ENCODE measurements at places on chromosomes 16 and 17.
A peak's percentile ranks its signal among the peaks of the same experiment; 100 is the strongest.

GRCh38 chr16:88803264-88803987 lies at the start of gene CDT1:
TSS of gene CDT1 (plus strand) at chr16:88803789. CDS start at chr16:88803832, 43 bp downstream.
- DNase-seq = no peak

GRCh38 chr17:64055183-64056142 lies 35.0 kb upstream of the ICAM2 start:
- DNase-seq = no peak

- no peak for DNase-seq
These were observed 29.3 kb upstream of the TNRC6C start for GRCh38 chr17:77929180-77929564.

GRCh38 chr16:79211586-79211985 lies 389.0 kb downstream of the MAF start:
- DNase-seq = no peak

DNA sequence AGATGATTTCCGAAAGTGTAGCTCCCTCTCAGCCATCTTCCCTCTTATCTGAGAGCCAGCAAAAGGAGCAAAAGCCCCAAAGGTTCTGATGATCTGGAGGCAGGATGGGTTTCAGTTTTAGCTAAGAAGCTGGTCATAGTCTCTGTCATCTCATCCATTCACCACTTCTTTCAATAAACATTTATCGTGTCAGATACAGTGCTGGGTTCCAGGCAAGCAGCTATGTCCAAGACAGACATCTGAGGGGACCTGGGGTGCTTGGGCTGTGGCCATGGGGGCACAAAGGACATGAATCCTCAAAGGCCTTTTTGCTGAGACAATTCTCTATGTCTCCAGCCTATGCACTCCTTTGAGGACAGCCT lies 1.0 kb upstream of the ETV4 start:
- no peak for DNase-seq

DNA sequence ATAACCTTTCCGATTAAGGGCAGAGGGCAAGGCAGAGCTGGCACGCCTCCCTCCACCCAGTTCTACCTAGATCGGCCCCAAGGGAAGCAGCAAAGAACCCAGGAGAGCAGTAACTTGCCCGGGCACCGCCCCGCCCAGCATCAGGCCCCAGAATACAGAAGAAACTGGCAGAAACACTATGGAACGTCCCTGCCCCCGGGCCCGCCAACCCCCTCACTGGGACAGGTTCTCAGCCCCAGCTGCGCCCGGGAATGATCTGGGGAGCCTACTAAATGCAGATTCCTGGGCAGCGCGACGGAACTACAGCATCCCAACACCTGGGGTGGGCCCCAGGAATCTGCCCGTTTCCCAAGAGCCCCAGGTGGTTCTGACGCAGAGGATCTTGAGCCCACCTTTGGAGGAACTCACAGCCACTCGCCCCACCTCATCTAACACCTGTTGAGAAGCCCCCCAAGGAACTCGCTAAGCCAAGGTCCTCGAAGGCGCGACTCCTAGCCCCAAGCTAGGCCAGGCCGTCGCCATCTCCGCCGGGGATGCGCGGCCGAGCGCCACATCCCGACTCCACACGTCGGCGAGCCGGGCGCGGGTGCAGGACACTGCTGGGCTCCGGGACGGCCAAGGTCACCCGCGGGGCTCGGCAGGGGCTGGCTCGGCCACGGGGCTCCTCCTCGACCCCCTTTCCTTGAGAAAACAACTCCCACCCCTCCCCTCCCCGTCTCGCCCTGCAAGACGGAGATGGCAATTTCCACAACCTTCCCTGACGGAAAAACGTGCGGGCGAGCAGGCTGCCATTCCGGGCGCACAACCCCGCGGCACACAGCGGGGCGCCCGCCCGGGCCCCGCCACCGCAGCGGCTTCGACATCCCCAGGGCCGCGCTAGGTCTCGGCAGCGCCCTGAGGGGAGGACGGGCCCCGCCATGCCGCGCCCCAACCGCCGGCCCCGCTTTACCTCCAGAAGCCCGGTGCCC lies 913 bp downstream of the CDIP1 start:
- DNase-seq = no peak

DNA sequence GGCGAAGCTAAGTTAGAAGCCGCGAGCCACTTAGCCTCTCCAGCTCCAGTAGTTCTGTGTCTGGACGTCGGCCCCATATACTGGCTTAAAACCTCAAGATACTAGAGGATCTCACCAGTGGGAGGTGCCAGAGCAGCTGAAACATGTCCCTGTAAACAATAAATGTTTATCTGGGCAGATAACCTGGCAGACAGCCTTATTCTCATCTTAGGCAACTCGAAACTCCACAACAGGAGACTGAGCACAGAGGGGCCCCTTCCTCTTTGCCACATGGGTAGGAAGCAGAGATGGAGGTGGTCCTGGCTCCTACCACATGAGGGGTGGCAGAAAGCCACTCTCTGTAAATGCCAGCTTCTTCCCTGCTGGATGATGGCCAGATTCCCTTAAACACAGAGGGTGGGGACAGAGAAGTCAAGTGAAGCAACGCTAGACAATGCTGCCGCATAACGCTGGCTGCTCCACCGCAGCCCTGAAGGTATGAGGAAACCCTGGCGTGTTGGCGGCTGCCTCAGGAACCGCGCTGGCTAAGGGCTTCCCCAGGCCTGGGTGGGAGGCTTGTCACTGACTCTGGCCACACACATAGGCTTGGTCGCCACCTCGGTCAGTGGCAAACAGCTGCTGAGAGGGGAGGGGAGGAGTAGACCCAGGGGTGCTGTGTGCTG lies 67.9 kb downstream of the HIC1 start:
- no peak for DNase-seq

- DNase-seq = no peak
These were observed 286.7 kb downstream of the IRX3 start for GRCh38 chr16:53999841-54000240.

DNA sequence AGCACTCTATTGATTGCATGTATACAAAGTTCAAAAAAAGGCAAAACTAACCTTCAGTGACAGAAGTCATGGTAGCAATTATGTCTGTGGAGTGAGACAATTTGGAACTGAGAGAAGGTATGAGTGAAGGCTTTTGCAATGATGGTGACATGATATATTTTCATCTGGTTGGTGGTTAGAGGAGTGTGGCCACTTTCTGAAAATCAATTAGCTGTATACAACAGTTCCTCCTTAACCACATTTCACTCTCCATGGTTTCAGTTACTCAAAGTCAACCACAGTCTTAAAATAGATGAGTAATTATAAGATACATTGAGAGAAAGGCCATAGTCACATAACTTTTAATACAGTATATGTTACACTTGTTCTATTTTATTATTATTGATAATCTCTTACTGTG lies 26.2 kb downstream of the ADAMTS18 start:
- DNase-seq = no peak

- DNase-seq = no peak
These were observed 4.6 kb upstream of the SLC12A3 start for GRCh38 chr16:56860226-56861020.

DNA sequence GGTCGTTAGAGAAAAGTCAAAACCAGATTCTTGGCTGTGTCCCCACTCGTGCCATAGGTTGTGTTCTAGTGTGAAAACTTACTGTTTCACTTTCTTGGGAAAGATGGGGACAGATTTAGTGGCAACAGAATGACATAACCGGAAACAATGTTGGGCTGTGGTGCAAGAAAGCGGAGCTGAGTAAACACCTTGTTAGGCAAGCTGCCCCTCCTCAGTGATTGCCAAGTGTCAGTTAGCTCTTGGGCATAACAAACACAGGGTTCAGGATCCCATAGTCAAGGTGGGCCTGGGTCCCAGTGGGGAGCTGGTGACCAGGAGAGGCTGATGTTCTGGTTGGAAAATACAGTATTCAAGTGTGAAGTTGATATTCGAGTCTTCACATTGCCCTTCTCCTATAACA lies 15.4 kb downstream of the UBN1 start:
- peak; percentile 9 for DNase-seq

- no peak for DNase-seq
These were observed 4.4 kb downstream of the FMNL1 start for GRCh38 chr17:45225964-45226530.

- DNase-seq = no peak
These were observed 7.7 kb upstream of the RAB40C start for GRCh38 chr16:582218-582613.

DNA sequence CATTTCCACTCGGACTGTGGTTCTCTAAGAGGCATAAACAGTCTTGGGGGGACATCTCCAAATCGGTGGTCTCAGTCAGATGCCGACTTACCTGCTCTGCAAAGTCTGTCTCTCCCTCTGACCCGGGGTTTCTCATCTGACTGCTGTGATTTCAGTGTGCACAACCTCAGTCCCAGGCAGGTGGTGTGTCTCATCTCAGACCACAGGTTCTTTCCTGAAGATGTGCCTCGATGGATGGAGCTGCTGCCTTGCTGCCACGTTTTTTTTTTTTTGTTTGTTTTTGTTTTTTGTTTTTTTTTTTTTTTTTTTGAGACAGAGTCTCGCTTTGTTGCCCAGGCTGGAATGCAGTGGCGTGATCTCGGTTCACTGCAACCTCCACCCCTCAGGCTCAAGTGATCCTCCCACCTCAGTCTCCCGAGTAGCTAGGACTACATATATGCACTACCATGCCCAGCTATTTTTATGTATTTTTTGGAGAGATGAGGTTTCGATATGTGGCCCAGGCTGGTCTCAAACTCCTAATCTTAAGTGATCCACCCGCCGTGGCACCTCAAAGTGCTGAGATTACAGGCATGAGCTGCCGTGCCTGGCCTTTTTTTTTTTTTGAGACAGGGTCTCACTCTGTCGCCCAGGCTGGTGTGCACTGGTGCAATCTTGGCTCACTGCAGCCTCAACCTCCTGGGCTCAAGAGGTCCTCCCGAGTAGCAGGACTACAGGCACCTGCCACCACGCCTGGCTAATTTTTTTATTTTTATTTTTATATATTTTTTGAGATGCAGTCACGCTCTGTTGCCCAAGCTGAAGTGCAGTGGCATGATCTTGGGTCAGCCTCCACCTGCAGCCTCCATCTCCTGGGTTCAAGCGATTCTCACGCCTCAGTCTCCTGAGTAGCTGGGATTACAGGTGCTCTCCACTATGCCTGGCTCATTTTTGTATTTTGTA lies 15.4 kb downstream of the SPIRE2 start:
- DNase-seq = no peak

- DNase-seq = no peak
These were observed 6.0 kb upstream of the TNFRSF13B start for GRCh38 chr17:16977932-16978331.

GRCh38 chr16:58421059-58421458 lies 28.8 kb downstream of the GINS3 start:
- DNase-seq = no peak

GRCh38 chr16:14219983-14220382 lies 148.9 kb downstream of the MRTFB start:
- DNase-seq = no peak

GRCh38 chr16:17205279-17206211 lies 265.2 kb downstream of the XYLT1 start:
- peak; percentile 45 for DNase-seq

- no peak for DNase-seq
These were observed 46.6 kb upstream of the TEX2 start for GRCh38 chr17:64309710-64310109.

GRCh38 chr17:3556916-3557767 lies 470 bp downstream of the TRPV3 start:
- no peak for DNase-seq

GRCh38 chr17:49635121-49635520 lies 42.8 kb downstream of the SPOP start:
- no peak for DNase-seq

- no peak for DNase-seq
These were observed at the start of gene PIEZO1 for GRCh38 chr16:88785106-88785924. TSS of gene PIEZO1 (minus strand) at chr16:88785220. CDS start at chr16:88784964, 256 bp downstream.

- DNase-seq = no peak
These were observed 54.3 kb upstream of the MED13 start for GRCh38 chr17:62119373-62119772.

DNA sequence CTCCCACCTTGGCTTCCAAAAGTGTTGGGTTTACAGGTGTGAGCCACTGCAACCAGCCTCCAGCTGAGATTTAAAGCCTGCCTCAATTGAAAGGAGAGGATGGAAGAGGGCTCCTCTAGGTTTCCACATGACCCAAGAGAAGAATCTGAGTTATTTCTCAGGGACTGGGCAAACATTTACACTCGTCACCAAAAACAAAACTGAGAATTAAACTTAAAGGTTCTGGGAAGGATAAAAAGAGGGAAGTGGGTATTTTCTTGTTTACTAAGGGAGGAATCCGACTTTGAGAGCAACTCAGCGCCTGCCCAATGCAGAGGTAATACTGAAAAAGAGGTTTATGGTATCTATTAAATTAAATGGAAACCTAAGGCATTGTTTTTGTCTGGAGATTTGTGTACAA lies 13.3 kb downstream of the HOXB1 start:
- DNase-seq = no peak

- DNase-seq = no peak
These were observed 73.6 kb downstream of the OR1D5 start for GRCh38 chr17:2989855-2990254.

DNA sequence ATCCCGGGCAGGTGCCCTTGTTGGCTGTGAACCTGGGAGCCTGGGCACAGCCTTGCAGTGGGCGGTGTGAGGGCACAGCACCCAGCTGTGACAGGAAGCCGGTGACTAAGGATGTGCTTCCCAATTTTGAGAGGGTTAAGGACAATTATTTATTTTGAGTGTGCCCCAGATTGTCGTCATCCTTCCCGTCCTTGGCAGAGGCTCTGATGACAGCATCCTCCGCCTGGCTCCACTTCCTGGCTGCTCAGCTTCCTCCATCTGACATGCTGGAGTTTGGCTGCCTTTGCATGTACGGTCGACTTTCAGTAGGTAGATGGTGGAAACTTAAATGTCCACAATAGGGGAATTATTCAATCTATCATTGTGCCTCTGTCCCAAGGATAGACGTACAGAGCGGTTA lies 282.4 kb upstream of the EEF2KMT start:
- no peak for DNase-seq

DNA sequence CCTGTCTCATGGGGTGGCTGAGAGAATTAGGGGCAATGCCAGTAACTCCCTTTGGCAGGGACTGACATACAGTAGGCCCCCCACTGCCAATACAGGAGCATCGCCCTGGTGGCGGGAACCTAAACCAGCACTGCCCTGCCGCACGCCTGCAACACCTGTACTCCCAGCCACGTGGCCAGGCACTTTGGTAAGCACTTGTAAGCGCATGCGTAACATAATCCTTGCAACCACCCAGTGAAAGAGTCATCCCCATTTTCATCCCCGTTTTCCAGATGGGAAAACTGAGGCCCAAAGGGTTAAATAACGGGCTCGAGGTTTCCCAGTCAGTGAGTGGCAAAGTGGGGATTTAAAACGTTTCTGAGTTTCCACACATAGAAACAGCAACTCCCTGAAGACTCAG lies 17.5 kb downstream of the SCN4A start:
- DNase-seq = no peak

GRCh38 chr17:1557355-1558095 lies 5.1 kb downstream of the PITPNA start:
- no peak for DNase-seq

DNA sequence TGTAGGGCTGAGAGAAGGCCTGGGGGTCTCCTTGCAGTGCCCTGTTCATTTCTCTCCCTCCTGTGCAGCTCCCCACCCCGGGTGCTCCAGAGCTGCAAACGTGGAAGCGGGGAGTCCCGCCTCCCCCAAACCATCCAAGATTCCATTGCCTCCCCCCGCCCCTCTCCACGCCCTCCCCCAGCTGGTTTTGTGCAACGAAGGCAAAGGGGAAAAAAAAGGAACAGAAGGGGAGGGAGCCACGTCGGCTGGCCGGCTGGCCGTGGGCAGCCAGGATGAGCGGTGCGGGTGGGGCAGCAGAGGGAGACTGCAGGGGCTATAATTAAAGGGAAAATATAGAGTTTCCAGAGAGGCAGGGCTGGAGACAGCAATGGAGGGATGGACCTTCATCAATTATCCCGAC lies 1.7 kb upstream of the COL1A1 start:
- peak; percentile 83 for DNase-seq

- peak; percentile 62 for DNase-seq
These were observed 11.5 kb downstream of the COX10 start for GRCh38 chr17:14080847-14081251.

GRCh38 chr16:57226701-57227621 lies 18.1 kb upstream of the ARL2BP start:
- DNase-seq = peak; percentile 42

Data from GM04504 (cell line).